NCI-H226 (cell line): ENCODE measurements at places on chromosomes 12 and 14.

DNA sequence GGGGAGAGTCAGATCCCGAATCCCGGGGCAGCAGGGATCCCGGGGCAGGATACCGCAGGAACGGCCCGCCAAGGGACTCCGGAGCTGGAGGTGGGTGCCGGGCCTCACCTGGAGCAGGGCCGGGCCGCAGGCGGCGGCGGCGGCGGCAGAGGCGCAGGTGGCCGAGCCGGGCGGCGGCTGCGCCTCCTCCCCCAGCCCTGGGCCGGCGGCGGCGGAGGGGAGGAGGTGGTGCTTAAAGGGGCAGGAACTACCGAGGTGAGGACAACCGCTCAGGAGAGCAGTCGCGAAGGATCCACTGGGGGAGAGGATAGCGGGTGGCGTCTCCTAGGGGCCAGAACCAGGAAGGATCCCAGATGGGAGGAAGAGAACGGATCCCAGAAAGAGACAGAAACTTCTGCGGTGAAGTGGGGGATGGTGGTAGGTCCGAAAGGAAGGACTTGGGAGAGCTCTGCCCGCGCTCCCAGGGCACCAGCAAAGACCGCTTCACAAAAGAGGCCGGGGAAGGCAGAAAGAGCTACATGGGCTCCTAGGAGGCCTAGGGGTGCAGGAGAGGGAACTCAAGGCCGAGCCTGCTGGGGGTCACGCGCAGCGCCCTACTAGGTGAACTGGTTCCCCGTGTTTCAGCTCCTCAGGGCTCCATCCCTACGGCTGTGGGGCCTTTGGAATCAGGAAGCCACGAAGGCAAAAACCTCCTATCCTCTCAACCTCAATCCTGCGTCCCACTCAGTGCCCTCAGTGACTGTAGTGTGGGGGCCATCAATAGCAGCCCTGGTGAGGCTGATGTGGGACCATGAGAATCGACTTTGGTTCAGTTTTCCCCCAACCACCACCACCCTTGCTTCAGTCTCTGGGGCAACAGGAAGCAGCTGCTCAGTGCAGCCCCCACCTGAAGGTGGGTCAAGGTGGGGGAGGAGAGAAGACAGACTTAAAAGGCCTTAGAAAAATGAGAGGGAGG is 5.0 kb upstream of the BAZ2A start:
- DNase-seq, result peak; percentile 98

GRCh38 chr12:121831571-121832245 is 27.0 kb downstream of the HPD start:
- DNase-seq, result no peak

- DNase-seq, result no peak
These were observed 461.1 kb downstream of the LRIG3 start for GRCh38 chr12:58459191-58459590.

DNA sequence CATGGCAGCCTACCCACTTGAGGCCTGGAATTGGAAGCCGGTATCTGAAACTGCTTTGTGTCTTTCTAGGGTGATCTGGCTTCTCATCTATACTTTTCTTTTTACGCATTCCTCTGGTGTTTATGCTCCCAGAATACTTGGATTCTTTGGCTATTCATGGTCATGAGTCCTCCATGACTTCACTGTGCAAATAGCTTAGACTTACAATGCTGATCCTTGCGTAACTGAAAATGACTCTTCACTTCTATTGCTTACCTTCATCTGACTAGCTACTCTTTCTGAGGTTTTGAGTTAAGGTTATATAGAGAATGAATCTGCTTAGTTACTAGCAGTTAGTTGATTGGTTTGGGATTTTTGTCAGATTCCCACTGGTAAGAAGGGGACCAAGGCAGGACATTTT is 121.7 kb upstream of the NOVA1 start:
- DNase-seq, result peak; percentile 53

GRCh38 chr12:11804130-11804529 is 154.7 kb downstream of the ETV6 start:
- DNase-seq, result no peak

DNA sequence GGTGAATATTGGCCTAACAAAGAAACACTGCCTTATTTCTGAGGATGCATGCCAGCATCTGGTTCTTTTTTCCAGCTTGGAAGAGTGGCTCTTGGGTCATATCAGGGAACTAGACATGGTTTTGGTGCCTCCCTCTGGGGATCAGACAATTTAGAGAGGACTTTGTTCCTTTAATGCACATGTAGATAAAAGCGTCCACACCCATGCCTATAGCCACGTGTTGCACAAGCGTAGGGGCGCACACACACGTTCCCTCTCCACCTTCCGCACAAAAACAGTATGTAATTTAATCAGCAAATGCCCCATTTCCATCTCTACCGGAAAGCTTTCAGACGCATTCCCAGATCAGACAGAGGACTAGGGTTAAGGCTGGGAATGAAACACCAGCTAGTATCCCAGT is 61.7 kb upstream of the RIC8B start:
- DNase-seq, result no peak

GRCh38 chr14:31229009-31229408 is 21.4 kb upstream of the HECTD1 start:
- no peak for DNase-seq

GRCh38 chr12:56146492-56147460 is 5.6 kb upstream of the MYL6B start:
- no peak for DNase-seq

DNA sequence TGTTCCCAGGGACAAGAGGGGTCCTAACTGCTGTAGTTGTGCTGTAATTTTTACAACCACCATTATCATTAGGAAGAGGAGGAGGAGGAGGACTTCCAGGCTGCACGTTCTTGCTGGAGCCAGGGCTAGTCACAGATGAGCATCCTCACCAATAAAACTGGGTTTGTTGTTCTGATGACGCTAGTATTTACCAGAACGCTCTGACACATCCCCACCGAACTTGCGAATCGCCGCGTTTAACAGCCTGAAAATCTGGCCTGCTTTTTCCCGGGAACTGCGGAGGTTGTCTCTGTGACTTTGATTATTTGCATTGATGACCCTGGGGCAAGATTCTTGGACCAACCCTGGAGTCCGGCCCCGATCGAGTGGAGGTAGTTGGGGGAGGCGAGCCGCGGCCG is 10.2 kb downstream of the TBX5 start:
- no peak for DNase-seq

DNA sequence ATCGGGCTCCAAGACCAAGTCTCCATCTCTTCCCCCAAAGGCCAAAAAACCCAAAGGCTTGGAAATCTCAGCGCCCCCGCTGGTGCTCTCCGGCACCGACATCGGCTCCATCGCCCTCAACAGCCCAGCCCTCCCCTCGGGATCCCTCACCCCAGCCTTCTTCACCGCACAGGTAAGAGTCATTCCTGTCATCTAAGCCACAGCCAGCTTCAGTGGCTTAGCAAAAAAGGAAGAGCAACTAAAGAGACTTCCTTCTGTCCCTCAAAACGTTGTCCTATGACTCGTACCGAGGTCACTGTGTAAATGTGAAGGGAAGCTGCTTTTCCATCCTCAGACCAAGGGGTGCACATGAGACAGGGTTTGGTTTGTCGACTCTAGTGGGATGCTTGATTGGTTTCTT is 53.4 kb downstream of the ELK3 start:
- no peak for DNase-seq

DNA sequence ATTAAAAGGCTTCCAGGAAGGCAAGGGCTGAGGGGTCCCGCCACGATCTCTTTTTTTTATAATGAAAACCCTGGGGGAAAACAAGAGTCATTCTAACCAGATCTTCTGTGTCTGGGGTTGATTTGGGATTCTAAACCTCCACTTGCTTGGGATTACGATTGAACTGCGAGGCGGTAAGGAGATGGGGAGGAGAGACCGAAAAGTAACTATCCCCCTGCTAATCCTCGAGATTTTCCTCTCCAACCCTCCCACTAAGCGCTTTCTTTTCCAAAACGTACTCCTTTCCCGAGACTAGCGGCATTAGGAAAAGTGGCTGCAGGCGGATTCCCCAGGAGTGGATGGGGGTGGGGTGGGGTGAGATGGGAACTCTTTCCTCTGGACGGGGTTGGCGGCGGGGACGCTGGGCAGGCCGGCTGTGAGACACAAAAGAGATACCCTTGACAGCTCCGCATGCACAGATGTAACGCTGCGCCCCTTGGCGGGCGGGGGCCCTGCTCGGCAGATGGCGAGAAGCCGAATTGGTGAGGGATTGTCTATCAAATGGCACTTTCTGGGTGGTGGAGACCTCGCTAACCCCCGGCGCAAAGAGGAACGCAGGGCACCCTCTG is 830 bp upstream of the SRRM4 start:
- DNase-seq, result no peak

GRCh38 chr14:25250516-25250915 is 200.6 kb upstream of the STXBP6 start:
- DNase-seq, result no peak

DNA sequence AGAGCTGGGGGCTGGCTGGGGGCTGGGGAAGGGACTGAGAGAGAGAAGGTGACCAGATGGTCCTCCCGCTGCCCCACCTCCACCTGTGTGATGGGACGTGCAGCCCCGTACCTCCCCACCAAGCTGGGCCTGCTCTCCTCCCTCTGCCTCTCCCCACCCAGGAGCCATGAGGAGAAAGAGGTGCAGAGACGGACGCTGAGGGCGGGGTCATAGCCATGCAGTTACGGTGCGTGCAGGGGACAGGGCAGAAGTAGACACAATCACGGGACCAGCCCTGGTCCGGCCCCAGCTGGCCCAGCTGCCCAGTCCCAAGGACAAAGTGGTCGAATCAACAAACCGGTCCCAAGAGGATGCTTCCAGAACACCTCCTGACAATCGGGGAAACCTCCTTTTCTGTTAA is 33.2 kb downstream of the RFLNA start:
- no peak for DNase-seq

DNA sequence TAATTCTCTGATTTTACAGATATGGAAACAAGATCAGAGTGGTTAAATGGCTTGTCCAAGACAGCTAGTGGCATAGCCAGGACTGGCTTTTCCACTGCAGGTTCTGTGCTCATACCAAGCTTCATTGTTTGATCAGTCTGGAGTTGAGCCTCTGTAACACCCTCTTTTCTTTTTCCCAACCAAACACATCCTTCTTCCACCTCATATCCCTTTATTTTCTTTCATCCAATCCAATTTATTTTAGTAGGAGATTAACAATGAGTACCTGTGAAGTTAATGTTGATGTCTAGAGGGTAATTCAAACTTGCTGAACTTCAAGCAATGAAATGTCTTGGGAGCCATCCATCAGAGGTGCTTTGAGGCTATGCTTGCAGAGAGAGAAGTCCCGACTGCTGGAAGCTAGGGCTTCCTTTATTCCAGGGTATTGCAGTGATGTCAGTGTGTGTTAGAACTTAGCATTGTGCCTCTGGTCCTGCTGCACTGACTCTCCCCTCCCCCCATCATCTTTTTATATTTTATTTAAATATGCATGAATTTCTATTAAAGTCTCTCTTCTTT is 452.1 kb upstream of the PDE3A start:
- no peak for DNase-seq

DNA sequence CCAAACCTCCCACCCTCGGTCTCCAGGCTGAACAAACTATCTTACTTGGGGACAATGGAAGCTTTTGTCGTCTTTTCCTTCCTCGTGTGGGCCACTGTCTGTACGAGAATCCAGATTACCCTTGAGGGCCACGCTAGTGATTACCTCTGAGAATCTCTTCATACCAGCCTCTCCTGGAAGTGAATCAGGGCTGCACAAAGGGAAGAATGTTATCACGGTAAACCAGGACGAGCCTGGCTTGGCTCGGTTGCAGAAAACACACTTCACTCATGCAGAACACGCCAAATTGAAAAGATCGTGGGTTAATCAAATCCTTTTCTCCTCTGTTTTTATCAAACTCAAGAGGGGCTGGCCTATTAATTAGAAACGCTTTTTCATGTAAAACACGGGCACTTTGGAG is 51.6 kb upstream of the MYL2 start:
- no peak for DNase-seq

- DNase-seq, result peak; percentile 7
These were observed 677 bp upstream of the AP4S1 start for GRCh38 chr14:31024577-31025366.

DNA sequence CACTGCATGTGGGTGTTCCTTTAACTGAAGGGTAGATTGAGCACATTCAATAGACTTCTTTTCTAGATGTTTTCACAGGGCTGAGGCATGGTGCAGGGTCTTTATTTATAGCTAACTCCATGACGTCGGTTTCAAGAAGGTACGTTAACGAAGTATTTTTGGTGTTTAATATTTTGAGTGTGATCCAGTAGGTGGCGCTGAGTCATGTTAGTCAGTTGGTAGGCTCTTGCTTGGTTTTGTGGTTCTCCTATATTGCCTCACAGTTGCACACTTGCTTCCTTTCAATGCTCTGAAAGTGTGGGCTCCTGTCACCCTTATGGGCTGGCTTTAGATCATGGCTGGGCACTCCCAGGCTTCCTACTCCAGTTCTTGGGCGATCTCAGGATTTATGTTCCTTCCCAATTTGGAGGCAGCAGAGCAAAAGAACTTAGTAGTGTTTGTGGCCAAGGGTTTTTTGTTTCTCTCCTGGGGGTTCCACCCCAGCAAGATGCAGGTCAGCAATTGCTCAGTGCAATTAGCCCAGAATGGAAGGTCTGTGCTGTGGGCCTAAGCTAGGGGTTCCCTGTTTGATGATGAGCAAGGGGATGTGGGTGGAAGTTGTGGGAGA is 471.6 kb upstream of the FOXG1 start:
- DNase-seq, result no peak

GRCh38 chr12:43826681-43827080 is 9.2 kb upstream of the TMEM117 start:
- no peak for DNase-seq

DNA sequence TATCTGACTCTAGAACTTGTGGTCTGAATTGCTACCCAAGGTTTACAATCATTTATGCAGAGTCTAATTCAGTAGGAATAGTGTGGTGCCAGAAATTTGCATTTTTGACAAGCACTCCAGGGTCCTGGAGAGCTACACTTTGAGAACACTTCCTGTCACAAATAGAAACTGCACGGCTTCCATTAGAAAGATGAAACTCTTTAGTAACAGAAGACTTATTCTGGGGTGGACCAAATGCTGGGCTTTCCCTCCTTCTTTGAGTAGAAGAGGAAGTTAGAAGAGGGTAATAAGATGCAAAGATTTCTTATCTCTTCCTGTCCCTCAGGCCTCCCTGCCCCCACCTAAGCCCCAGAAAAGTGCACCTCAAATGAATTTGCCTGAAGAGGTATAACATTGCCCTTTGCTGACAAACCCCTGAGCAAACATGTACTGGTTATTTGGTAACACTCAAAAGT is 28.4 kb downstream of the DGLUCY start:
- no peak for DNase-seq

GRCh38 chr12:109968032-109968420 is 28.1 kb downstream of the GIT2 start:
- no peak for DNase-seq

- no peak for DNase-seq
These were observed 687 bp downstream of the ASIC1 start for GRCh38 chr12:50057896-50058670.
